Left forelimb (tissue), 1 donor: ENCODE measurements at places on chromosomes 3 and 15.

- no peak for DNase-seq
Observed at GRCh38 chr3:136074546-136075170, 109.1 kb downstream of the PPP2R3A start.

DNA sequence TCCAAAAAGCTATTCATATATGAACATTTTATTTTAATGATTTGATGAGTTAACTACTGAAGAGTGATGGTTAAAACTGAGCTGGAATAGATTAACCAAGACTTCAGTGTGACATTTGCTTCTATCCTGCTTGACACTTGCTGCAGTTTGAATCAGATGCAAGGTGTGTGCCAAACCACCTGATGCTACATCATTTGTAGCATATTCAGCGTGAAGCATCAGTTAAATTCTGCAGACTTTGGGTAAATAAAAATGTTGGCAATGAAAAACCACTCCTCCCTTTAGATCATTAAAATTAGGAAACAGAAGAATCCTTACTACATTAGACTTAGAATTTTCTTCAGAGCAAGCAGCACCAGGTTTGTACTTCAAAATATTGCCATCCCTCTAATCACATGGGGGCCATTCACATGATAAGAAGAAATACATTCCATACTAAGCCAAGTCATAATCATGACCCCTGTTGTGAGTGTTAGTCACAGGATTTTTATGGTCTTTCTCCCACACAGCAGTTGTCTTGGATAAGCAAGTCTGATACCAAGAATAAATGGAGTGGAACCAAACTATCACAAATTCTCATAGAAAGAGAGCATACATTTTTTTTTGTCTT is 160.7 kb upstream of the TNIK start:
- DNase-seq = no peak

GRCh38 chr3:183435661-183436060 is 7.2 kb upstream of the MCF2L2 start:
- no peak for DNase-seq

DNA sequence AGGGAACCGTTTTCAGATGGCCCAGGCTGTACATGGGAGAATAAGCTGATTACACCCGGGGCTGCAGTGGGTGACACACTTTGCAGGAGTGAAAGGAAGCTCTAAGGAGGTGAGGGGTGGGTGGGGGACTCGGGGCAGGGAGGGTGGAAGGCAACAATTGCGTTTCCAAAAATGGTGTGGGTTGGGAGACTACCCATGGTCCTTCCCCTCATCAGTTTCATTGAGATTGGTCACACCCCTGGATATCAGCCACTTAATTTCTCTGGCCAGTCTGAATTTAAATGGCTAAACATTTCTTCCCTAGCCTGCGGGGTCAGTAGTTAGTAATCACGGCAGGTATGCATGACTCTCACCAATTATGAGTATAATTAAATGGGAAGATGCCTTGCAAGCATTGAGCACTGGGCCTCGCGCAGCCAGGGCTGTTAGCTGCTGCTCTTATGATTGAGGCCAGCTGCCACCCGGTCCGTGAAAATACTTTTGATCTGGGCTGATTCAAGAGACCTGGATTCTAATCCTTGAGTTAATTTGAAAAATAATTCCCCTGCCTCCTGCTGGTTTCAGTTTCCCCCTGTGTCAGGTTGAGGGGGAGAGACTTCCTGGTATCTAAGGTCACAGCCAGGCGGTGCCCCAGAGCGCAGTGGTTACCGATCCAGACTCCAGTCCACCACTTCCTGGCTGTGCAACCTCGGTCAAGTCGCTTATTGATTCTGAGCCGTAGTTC is 23.3 kb downstream of the SLC6A6 start:
- DNase-seq = no peak

- DNase-seq = no peak
Observed at GRCh38 chr3:188062216-188062615, 91.7 kb upstream of the LPP start.

- no peak for DNase-seq
Observed at GRCh38 chr3:26102376-26102775, 312.5 kb downstream of the OXSM start.

DNA sequence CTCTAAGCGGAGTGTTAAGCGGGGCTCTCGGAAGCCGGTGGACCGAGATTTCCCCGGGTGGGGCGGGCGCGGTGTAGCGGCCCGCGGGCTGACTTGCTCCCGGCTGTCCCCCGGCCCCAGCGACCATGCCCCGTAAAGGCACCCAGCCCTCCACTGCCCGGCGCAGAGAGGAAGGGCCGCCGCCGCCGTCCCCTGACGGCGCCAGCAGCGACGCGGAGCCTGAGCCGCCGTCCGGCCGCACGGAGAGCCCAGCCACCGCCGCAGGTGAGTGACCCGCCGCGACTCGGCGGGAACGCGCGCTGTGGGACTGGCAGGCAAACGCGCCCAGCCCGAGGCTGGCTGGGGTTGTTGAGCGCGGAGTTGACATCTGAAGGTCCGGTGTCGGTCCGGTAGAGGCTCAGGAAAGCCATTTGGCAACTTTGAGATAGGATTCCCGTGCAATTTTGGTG is 1.3 kb downstream of the SMC4 start:
- no peak for DNase-seq

DNA sequence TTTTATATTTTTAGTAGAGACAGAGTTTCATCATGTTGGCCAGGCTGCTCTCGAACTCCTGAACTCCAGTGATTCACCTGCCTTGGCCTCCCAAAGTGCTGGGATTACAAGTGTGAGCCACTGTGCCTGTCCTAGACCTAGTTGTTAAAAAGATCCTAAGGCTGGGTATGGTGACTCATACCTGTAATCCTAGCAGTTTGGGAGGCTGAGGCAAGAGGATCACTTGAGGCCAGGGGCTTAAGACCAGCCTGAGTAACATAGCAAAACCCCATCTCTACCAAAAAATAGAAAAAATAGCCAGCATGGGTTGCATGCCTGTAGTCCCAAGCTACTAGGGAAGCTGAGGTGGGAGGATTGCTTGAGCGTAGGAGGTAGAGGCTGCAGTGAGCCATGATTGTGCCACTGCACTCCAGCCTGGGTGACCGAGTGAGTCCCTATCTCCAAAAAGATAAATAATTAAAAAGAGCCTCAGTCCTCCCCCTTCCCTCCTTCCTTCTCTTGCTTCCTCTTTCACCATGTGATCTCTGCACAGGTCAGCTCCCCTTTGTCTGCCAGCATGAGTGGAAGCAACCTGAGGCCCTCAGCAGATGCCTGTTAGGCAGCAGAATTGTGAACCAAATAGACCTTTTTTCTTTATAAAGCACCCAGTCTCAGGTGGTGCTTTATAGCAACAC is 9.8 kb upstream of the FNDC3B start:
- no peak for DNase-seq

DNA sequence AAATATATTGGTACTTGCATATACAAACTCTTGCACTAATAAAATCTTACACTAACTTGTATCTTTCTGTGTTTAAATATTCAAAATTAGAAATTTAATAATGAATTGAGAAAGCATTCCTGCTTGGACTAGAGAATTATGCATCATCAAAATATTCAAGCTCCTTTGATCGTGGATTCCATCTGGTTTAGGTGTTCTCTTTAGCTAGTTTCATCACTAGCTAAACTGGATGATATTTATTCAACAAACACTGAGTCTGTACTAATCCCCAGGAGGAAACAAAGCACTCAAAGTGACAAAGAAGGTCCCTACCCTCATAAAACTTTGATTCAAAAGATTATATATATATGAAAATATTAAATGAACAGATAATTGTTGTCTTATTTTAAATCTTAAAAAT is 1360.9 kb upstream of the ALCAM start:
- no peak for DNase-seq

DNA sequence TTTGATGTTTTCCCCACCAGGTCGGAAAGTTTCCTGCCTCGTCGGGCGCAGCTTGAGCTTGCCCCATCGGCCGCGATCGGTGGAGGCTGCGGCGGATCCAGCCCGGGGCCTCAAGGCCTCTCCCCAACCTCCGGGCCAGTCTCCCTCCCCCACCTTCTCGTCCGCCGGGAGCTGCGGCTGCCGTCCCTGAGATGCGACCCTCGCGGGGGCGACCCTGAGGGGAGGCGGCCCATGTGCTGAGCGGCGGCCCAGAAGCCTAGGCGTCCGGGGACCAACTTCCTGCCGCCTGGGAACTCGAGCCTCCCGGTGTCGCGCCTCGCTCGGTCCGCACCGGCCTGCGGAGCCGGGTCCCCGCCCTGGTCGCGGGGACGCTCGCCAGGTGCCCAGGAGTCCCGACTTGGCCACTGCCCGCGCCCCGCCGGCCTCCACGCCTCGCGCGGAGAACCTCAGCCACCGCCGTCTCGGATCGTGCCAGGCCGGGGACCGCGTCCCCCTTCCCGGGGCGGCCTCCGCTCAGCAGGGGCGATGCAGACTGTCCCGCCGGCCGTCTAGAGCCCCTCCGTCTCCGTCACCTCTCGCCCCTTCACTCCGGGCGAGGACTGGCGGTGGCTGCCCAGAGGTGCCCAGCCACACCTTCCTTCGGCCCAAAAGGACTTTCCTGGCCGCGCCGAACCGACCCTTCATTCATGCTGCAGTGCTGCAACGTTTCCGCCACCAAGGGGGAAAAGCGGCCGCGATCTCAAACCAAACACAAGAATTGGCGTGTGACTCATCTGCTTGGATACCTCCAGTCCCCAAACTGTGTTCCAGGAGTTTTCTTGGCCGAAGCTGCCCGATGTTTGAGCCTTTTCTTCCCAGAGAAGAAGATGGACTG is 656 bp downstream of the SLMAP start:
- peak; percentile 72 for DNase-seq

DNA sequence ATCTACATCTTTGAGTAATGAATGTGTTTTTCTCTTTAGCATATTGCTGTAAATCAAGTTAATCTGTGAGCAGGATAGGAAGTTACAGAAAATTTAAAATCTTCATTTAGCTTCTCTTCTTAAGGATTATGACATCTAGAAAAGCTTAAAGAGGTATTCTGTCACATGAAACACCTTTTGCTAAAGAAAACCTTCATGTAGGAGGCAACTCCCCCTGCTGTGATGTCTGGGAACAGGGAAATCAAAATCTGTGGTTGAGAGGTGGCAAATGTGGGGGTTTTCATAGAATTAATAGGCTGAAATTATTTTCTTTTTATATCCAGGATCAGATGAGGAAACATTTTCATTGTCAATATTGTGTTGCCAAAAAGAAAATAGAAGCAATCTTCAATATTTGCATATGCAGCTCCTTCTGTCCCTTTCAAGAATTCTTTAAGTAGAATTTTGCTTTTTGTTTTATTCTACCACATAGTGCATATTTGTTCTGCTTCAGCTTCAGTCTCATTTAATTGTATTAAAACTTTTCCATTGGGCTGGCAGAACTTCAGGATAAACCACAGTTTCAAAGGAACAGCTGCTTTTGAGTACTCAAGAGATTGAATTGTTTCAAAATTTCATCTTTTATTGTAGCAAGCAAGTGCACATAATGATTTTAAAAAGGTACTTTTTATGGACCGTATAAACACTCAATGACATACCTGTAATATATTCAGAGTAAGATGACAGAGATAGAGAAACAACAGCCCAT is 128.4 kb downstream of the RAP2B start:
- no peak for DNase-seq
